ENCODE measurements at places on chromosomes 5 and 9.

GRCh38 chr5:128154943-128155342, 71.4 kb downstream of the SLC12A2 start:
- no peak for DNase-seq

GRCh38 chr5:89267788-89268187, 384.8 kb upstream of the MEF2C start:
- no peak for DNase-seq

DNA sequence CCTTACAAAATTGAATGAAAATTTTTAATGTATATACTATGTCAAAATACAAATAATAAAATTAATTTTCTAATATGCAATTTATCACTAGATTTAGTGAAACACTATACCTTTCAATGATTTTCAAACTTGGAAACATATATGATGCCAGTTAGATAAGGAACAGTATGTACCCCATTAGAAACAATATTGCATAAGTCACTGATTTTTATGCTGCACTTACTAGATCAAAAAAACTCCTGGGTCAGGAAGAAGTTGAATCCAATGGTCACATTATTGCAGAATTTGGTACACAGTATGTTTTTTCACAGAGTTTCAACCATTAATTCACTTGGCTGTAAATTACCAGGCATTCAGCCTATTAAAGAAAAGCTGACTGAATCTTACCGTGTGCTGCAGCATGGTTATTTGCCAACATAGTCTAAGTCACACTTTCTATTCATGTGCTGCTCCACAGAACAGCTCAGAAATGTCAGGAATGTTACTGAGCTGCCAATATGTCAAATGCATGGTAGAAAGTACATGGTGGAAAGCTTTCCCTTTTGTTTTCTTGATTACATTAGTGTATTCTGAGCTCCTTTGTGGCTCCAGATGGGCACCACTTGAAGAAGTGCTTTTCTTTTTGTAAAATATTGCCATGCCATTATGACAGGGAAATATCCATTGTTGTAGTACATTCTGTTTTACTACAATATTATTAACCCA, 9.9 kb upstream of the PRR16 start:
- no peak for DNase-seq

- DNase-seq = no peak
Measured at GRCh38 chr9:1513105-1513504, 462.9 kb downstream of the DMRT2 start.

- DNase-seq = no peak
Measured at GRCh38 chr5:172637110-172637580, 3.9 kb upstream of the NEURL1B start.

GRCh38 chr5:129904667-129905472, 605 bp downstream of the CHSY3 start:
- no peak for DNase-seq

GRCh38 chr9:114172981-114173833, 17.9 kb downstream of the COL27A1 start:
- DNase-seq = no peak

DNA sequence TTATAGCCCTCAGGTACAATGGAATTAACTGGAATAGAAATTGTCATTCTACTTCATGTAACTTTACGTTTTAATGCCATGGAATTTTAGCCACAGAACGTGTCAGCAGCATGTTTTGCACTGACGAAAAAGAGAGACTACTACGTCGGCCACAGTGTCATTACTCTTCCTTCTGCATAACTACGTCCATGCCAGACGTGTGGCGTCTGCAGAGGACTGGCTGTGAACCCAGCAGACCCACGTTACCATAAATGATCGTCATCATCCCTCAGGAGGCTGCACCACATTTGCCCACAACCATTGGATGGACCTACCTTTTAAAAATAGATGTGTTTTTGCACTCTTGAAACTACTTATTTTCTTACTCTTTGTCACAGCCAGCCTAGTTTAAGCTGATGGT, 63.8 kb upstream of the ATG10 start:
- no peak for DNase-seq

DNA sequence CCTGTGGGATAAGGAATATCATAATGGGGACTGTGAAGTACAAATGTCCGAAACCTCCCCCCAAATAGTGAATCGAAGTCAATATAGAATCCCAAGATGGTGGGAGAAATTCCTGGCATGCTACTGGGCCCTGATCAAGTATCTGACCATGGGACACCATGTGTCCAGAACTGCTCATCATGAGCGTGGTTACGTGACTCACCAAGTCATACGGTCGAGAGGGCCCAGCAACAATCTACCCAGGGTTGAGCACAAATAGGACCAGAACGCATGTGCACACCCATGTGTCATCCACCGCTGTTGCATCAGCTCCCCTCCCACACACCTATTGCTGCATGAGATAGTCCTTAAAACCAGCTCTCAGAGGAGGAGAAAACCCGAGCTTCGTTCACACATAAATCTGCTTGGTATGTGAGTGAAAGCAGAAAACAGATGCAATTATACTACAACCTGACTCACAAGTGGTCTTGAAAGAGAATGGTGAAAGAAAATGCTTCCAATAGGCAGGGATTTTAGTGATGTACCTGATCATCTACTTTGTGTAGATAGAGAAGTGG, 353.2 kb downstream of the CWC27 start:
- no peak for DNase-seq

DNA sequence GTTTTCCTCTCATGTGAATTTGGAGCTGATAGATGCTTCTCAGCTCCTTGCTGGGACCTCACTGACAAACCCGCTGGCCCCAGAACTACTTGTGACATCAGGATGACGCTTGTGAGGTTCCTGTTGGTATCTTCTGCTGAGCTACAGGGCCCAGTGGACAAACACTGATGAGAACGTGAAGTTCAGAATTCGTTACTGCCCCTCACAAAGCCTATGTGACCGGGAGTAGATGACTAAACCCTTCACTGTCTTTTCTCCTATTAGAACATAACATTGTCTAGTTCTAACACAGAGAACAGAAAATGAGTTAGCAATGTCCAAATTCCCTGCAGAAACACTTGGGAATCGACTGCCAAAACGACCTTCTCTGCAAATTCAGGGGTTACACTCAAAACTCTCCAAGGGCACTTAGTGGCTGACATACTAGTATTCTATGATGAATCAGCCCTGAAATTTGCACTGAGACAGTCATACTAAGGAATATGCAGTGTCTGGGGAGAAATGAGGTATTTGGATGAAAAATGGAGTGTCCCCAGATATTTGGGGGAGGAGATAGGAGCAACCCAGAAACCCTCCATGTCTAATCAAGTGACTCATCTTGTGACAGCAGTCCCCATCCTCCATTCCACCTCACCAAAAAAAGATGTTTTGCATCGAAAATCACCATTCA, 143.2 kb upstream of the TRIM32 start:
- no peak for DNase-seq

DNA sequence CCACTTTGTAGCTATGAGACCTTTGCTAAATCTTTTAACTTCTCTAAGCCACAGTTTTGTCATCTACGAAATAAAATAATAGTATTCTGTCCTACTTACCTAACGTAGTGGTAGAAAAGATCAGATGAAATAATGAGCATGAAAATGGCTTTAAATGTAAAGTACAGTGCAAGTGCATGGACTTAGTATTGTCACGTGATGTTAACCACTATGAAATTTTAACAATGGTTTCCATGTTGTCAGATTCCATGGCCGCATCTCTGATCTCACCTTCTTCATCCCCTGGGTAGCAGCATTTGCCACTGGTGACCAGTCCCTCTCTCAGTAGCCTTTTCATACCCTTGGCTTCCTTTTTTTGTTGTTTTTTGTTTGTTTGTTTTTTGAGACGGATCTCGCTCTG, 45.9 kb downstream of the DNAH5 start:
- no peak for DNase-seq

- DNase-seq = no peak
Measured at GRCh38 chr9:68933434-68934328, 80.2 kb downstream of the PRKACG start.

GRCh38 chr9:113499153-113499875, 35.8 kb downstream of the RGS3 start:
- no peak for DNase-seq

GRCh38 chr5:1358726-1359025, 13.8 kb upstream of the CLPTM1L start:
- no peak for DNase-seq

DNA sequence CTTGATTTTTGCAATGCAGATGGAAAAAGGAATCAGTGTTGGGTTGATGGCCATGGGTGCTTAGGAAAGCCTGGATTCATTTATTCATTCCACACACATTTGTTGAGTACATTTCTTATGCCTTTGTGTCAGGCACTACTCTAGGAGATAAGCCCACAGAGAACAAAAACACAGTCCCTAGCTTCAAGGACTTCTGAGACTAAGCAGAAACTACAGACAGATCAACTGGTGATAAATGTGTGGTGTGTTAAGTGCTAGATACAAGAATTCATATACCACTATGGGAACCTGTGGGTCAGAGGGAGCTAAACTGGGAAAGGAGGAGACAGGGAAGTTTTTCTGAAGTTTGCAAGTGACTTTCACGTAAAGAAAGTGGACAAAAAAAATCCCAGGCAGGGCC, 119.9 kb downstream of the CEMIP2 start:
- DNase-seq = no peak

Data from PC-3 (cell line).